ENCODE measurements at places on chromosomes 5 and 9. TPM values are rescaled to one million over a fixed set of nuclear protein-coding genes. Genes with fewer than 3 reads are reported as not detected.

DNA sequence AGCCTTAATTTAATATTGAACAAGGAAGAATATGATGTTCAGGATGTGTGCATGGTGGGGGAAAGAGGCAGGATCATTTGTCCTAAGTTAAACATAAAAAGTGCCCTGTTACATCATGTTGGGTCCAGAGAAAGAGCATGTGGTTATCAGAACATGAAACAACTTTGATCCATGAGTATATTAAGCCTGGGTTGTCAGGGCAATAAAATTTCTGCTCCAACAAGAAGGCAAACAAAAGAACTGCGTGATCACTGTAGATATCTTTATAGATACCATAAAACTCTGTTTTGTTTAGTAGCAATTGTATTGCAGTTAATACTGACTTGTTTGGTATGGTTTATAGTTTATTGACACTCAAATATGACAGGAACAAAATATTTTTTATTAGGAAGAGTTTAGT is 35.2 kb downstream of the PCA3 start:
- no peak overlapping the region for H3K27ac ChIP-seq
- no peak overlapping the region for H3K4me3 ChIP-seq
- no peak for DNase-seq
- H3K4me1 ChIP-seq = no peaks in the 10 kb centered on the region
- H3K27me3 ChIP-seq = no peaks in the 10 kb centered on the region

GRCh38 chr9:89531766-89532165 is 33.9 kb upstream of the SEMA4D start:
- no peaks in the 10 kb centered on the region for H3K36me3 ChIP-seq
- DNase-seq = no peak
- no peak overlapping the region for H3K4me3 ChIP-seq
- H3K4me1 ChIP-seq = no peaks in the 10 kb centered on the region
- H3K27me3 ChIP-seq = no peaks in the 10 kb centered on the region

Gene HK3
- 0.85 TPM for total RNA-seq

DNA sequence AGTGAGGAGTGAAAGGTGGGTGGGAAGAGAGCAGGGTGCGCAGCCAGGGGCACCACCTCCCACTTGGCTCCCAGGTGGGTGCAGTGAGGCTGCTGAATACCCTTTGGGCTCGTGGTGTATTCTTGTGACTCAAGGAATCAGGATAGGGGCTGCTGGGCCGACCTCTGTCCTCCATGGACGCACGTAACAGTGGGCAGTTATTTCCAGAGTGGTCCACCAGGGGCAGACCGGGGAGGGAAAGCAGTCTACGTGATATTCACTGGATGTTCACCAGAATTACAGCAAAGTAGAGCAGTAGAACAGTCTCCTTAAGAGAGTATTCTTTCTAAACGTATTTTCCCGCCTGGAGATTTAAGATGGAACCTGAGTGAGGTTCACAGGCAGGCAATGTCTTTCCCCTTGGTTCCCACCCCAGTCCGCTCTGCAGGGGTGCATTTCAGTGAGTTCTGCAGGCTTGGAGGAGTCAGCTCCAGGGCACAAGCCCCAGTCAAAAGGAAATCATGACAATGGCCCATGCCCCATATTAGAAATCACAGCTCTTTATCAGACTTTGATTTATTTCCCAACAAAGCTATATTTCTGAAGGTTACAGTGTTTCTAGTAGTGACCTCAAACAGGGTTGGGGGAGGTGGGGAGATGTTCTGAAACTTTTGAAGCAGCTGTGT is 88.7 kb downstream of the SYK start:
- no peaks in the 10 kb centered on the region for H3K27me3 ChIP-seq
- no peak for DNase-seq
- H3K27ac ChIP-seq = no peak overlapping the region
- H3K4me1 ChIP-seq = no peaks in the 10 kb centered on the region
- H3K36me3 ChIP-seq = no peaks in the 10 kb centered on the region

GRCh38 chr5:2738156-2738699 is 13.2 kb downstream of the IRX2 start:
- no peaks in the 10 kb centered on the region for H3K36me3 ChIP-seq
- no peak for DNase-seq
- H3K4me3 ChIP-seq = no peak overlapping the region
- H3K27me3 ChIP-seq = peaks cover 48% of the 10 kb centered on the region

- H3K4me3 ChIP-seq = no peak overlapping the region
- peaks cover 10% of the 10 kb centered on the region for H3K4me1 ChIP-seq
- no peaks in the 10 kb centered on the region for H3K27me3 ChIP-seq
- no peak for DNase-seq
- no peaks in the 10 kb centered on the region for H3K36me3 ChIP-seq
Observed at GRCh38 chr9:126919193-126919592, 4.6 kb downstream of the RALGPS1 start.
